ENCODE measurements at places on chromosomes 5 and 9.

DNA sequence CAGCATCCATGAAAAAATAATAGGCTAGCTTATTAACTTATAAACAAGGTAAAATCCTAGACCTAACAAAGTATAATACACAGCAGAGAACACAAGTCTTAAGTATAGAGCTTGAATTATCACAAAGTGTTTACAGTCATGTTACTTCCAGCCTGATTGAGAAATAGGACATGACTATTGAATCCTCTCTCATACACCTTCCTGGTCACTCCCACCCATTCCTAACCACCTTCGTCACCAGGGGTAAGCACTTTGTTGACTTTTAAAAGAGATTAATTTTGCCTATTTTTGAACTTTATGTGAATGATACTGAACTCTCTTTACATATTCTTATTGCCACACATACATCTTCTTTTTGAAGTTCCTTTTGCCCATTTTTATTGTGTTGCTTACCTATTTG is 325.8 kb downstream of the PJA2 start:
- no peak for DNase-seq

DNA sequence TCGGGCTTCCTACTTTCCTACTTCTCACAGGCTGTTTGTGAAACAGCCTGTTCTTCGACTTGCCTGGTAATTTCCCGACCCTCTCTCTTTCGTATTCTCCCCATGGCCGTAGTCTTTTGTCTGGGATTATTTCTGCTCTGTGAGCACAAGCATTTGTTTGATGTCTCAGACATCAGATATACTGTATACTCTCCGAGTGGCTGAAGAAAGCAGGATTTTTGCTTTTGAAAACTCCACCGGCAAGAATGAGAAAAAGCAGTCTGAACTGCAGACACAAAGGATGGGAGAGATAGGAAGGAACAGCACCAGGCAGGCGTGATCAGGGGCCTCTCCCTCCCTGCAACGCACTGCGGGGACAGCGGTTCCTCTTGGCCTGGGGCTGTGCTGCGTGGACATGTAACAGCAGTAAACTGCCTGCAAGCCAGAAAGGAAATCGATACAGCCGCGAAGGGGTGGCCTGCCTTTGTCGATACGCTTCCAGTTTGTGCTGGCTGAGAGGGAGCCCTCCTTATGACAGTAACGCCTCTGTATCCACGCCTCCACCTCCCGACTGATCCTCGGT is 313.9 kb upstream of the TLE4 start:
- no peak for DNase-seq

DNA sequence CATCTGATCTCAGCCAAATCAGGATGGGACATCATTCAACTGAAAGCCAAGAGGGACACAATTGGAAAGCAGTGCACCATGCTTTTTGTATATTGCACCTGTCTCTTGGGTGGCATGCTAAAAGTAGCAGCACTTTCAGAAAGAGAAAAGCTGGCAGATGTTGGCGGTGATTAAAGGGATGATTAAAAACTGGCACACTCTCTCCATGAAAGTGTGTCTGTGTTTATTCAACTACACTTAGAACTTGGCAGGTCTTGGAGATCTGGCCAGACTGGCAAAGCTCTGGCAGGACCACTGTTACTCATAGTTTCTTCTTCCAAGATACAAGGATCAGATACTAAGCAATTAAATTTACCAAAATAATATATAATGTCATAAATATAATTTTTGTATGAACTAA is 112.9 kb upstream of the ELAVL2 start:
- no peak for DNase-seq

DNA sequence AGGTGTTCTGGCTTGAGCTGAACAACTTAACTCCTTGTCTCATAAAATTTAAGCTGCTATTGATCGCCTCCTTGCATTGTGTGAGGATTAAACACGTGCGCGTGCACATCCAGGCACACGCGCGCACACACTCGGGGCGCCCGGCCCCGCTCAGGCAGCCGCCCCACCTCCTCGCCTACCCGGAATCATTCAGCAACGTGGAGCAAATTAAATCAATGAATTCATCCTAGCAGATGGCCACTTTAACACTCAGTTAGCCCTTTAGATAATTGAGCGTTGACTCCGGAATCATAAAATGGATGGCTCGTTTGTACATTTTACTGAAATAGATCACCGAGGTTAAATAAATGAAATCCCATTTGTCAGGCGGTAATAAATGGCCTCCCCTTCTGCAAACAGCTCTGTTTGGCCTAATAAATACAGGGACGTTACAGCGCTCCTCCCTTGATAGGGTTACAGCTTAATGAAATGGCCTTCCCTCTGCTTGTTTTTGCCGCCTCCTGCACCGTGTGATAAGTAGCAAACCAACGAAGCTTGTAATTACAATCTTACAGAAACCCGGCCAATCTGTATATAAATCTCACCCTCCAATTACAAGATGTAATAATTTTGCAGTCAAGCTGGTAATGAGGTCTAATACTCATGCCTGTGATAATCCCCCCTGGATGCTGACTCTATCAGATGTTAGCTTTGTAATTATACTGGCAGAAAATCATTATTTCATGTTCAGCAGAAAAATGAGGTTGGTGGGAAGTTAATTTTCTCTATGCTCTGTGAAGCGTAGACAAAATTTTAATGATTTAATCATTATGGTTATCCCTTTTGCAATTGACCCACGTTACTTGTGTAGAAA is 229.7 kb upstream of the IRX4 start:
- DNase-seq, result no peak

GRCh38 chr5:96669909-96670308 is 7.7 kb downstream of the CAST start:
- DNase-seq, result no peak

GRCh38 chr5:171574376-171574775 is 154.9 kb downstream of the FGF18 start:
- peak; percentile 1 for DNase-seq

- DNase-seq, result no peak
Observed at GRCh38 chr9:35102465-35102768, 514 bp downstream of the STOML2 start.
